ENCODE measurements at places on chromosomes 7 and 10. TPM values are rescaled to one million over a fixed set of nuclear protein-coding genes. Genes with fewer than 3 reads are reported as not detected.

GCK gene
- total RNA-seq, result 0.25 TPM

CTAGE8 gene
- total RNA-seq, result not detected

DPYSL4 gene
- 2.6 TPM for total RNA-seq

KCNIP2 gene
- 1.1 TPM for total RNA-seq

OR2A12 gene
- not detected for total RNA-seq

IFIT1B gene
- total RNA-seq, result 0.06 TPM

EXOSC1 gene
- 27.9 TPM for total RNA-seq

OR2F2 gene
- total RNA-seq, result not detected

PLAU gene
- total RNA-seq, result 37.4 TPM

NYAP1 gene
- 0.13 TPM for total RNA-seq

CRCP gene
- 29.4 TPM for total RNA-seq

CALML5 gene
- total RNA-seq, result not detected

NPTX2 gene
- total RNA-seq, result 9.9 TPM

TYW1B gene
- 3.7 TPM for total RNA-seq

TWIST1 gene
- 31.2 TPM for total RNA-seq

DGKI gene
- total RNA-seq, result 5.3 TPM

PRF1 gene
- total RNA-seq, result not detected

IFIT3 gene
- 32.0 TPM for total RNA-seq

PDE6C gene
- total RNA-seq, result not detected

HDAC9 gene
- 21.5 TPM for total RNA-seq

RPS24 gene
- total RNA-seq, result 2,753 TPM

CDHR1 gene
- total RNA-seq, result not detected

BEND7 gene
- total RNA-seq, result 2.9 TPM

CYP2C9 gene
- total RNA-seq, result not detected

ADAMTS14 gene
- total RNA-seq, result 3.7 TPM

ACTL6B gene
- total RNA-seq, result not detected

SVOPL gene
- not detected for total RNA-seq

IKZF5 gene
- total RNA-seq, result 2.9 TPM

LRRD1 gene
- total RNA-seq, result 0.12 TPM

ACTR3C gene
- total RNA-seq, result not detected

TACR2 gene
- total RNA-seq, result 0.19 TPM

RADIL gene
- total RNA-seq, result 1.5 TPM

RAPGEF5 gene
- 39.3 TPM for total RNA-seq

MKI67 gene
- 15.7 TPM for total RNA-seq

CDC14C gene
- total RNA-seq, result not detected

CUZD1 gene
- 0.13 TPM for total RNA-seq

LOXL4 gene
- total RNA-seq, result 82.6 TPM

EIF4EBP2 gene
- 27.1 TPM for total RNA-seq

AKR1D1 gene
- total RNA-seq, result not detected

GIMAP1 gene
- total RNA-seq, result 0.26 TPM

SPDYE3 gene
- total RNA-seq, result not detected

NOS3 gene
- total RNA-seq, result 3.7 TPM

HOXA5 gene
- not detected for total RNA-seq

TBATA gene
- not detected for total RNA-seq

AKR1C4 gene
- total RNA-seq, result not detected

MORN4 gene
- total RNA-seq, result 10.4 TPM

BTBD16 gene
- total RNA-seq, result 0.40 TPM

ITPRID1 gene
- total RNA-seq, result not detected

SPAM1 gene
- total RNA-seq, result not detected

TUBAL3 gene
- total RNA-seq, result not detected

VGF gene
- not detected for total RNA-seq

CASD1 gene
- 13.4 TPM for total RNA-seq

CYP2W1 gene
- not detected for total RNA-seq

ANKMY2 gene
- total RNA-seq, result 20.2 TPM

VSIR gene
- 19.6 TPM for total RNA-seq

Measured in aortic smooth muscle cell (primary cell).